A549 treated with dexamethasone at 1 μM for 4 hours (cell line): ENCODE measurements at places on chromosomes 1 and 21. TPM values are rescaled to one million over a fixed set of nuclear protein-coding genes. Genes with fewer than 3 reads are reported as not detected.

DNAJC6 gene
- 6.0 to 10.6 TPM (median 8.8 TPM) in 5 replicates for total RNA-seq

PLEKHA6 gene
- 23.6 to 47.3 TPM (median 41.4 TPM) in 5 replicates for total RNA-seq

COA6 gene
- total RNA-seq = 75.8 to 92.6 TPM (median 82.2 TPM) in 5 replicates

PRR9 gene
- 0.10 TPM in 1 of 5 replicates, not detected in the others for total RNA-seq

MTARC2 gene
- 8.9 to 14.4 TPM (median 10.7 TPM) in 5 replicates for total RNA-seq

C4BPB gene
- total RNA-seq = 0.89 to 2.1 TPM (median 1.3 TPM) in 5 replicates

RAB42 gene
- 2.5 to 4.0 TPM (median 3.1 TPM) in 5 replicates for total RNA-seq

MAP1LC3C gene
- total RNA-seq = 0.11 to 0.35 TPM (median 0.21 TPM) in 4 of 5 replicates, not detected in the other

TNFAIP8L2 gene
- total RNA-seq = not detected in 5 replicates

RIPPLY3 gene
- 0.40 to 0.60 TPM (median 0.45 TPM) in 5 replicates for total RNA-seq

LCE1A gene
- not detected in 5 replicates for total RNA-seq

FGR gene
- total RNA-seq = 0.06 to 0.18 TPM (median 0.09 TPM) in 4 of 5 replicates, not detected in the other

KLHDC8A gene
- total RNA-seq = 0.52 to 1.0 TPM (median 0.76 TPM) in 5 replicates

CR1L gene
- total RNA-seq = 0.18 TPM in 1 of 5 replicates, not detected in the others

FUCA1 gene
- 8.5 to 11.4 TPM (median 10.1 TPM) in 5 replicates for total RNA-seq

ACBD6 gene
- total RNA-seq = 52.9 to 61.6 TPM (median 54.4 TPM) in 5 replicates

MFSD2A gene
- total RNA-seq = 8.4 to 11.4 TPM (median 10.4 TPM) in 5 replicates

OR2T2 gene
- not detected in 5 replicates for total RNA-seq

TMPRSS2 gene
- 0.08 to 0.21 TPM (median 0.11 TPM) in 5 replicates for total RNA-seq

XCL1 gene
- not detected in 5 replicates for total RNA-seq

LCE1B gene
- 0.08 TPM in 1 of 5 replicates, not detected in the others for total RNA-seq

ACTA1 gene
- total RNA-seq = 0.09 to 0.17 TPM (median 0.10 TPM) in 3 of 5 replicates, not detected in the others

TMEM183A gene
- total RNA-seq = 43.4 to 52.9 TPM (median 48.8 TPM) in 5 replicates

OR2T12 gene
- not detected in 5 replicates for total RNA-seq

OR2L13 gene
- not detected in 5 replicates for total RNA-seq

FCRL5 gene
- total RNA-seq = not detected in 5 replicates

CNN3 gene
- 59.2 to 61.7 TPM (median 60.2 TPM) in 5 replicates for total RNA-seq

KCNJ6 gene
- 3.1 to 5.8 TPM (median 5.0 TPM) in 5 replicates for total RNA-seq

SLAMF9 gene
- 0.22 to 0.43 TPM (median 0.37 TPM) in 5 replicates for total RNA-seq

CFAP141 gene
- total RNA-seq = 0.34 TPM in 1 of 5 replicates, not detected in the others

LENEP gene
- total RNA-seq = not detected in 5 replicates

PI4KB gene
- total RNA-seq = 21.3 to 29.4 TPM (median 28.8 TPM) in 5 replicates

LYSMD1 gene
- total RNA-seq = 5.2 to 7.3 TPM (median 7.1 TPM) in 5 replicates

TMEM269 gene
- total RNA-seq = 0.05 to 0.11 TPM (median 0.08 TPM) in 5 replicates

PTGFR gene
- total RNA-seq = not detected in 5 replicates

ALG14 gene
- 5.3 to 8.5 TPM (median 6.3 TPM) in 5 replicates for total RNA-seq

ANKRD34A gene
- total RNA-seq = 0.24 to 0.47 TPM (median 0.35 TPM) in 5 replicates

CLCC1 gene
- 13.9 to 19.3 TPM (median 18.4 TPM) in 5 replicates for total RNA-seq

CADM3 gene
- total RNA-seq = 0.12 to 0.26 TPM (median 0.21 TPM) in 5 replicates

DCDC2B gene
- not detected in 5 replicates for total RNA-seq

ZMYND12 gene
- total RNA-seq = 0.27 to 0.69 TPM (median 0.39 TPM) in 5 replicates

DYNLT5 gene
- total RNA-seq = not detected in 5 replicates

ILF2 gene
- total RNA-seq = 274 to 302 TPM (median 282 TPM) in 5 replicates

ALPL gene
- total RNA-seq = 0.30 to 0.53 TPM (median 0.43 TPM) in 5 replicates

GSTM5 gene
- not detected in 5 replicates for total RNA-seq

LCK gene
- total RNA-seq = 0.07 to 0.11 TPM (median 0.09 TPM) in 3 of 5 replicates, not detected in the others

S100B gene
- not detected in 5 replicates for total RNA-seq

CASP9 gene
- 5.2 to 6.7 TPM (median 5.9 TPM) in 5 replicates for total RNA-seq

PRSS38 gene
- not detected in 5 replicates for total RNA-seq
